ENCODE measurements at places on chromosomes 2 and 18. TPM values are rescaled to one million over a fixed set of nuclear protein-coding genes. Genes with fewer than 3 reads are reported as not detected.
A peak's percentile ranks its signal among the peaks of the same experiment; 100 is the strongest.

DNA sequence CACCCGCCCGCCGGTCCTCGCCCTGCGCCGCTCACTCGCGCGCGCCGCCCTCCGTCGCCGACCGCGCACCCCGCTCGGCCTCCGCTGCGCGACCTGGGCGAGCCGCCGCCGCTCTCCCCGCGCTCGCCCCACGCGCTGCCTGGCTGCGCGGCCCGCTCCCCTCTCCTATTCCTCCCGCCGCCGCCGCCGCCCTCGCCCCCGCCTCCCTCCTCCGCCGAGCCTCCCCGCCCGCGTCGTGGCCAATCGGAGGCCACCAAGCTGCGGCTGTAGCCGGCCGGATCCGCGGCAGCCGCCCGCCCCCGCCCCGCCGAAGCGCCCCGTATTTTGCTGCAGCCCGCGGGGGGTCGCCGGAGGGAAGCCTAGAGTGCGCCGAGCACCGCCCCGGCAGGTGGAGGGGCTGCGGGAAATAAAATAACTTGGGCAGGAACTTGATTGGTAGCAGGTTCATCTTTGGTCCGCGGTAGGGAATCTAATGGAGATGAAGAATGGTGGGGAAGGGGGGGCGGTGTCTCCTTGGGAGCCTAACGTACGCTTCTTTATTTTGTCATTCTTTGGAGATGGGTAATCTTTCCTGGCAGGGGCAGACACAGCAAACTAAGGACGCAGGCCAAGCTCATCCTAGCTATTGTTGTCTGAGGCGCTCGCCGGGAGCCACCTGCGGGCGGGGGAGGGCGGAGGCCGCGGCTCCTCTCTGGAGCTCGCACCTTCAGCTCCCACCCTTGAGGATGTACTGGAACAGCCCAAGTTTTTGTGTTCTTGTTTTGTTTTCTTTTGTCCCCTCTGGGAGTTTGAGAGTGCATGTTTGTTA lies 1.1 kb upstream of the CDH2 start:
- peaks cover 12% of the 10 kb centered on the region for H3K4me1 ChIP-seq
- DNase-seq, result no peak
- H3K27ac ChIP-seq, result no peak overlapping the region

GRCh38 chr2:20525041-20526035 lies 78.5 kb downstream of the RHOB start:
- no peak for DNase-seq
- H3K27me3 ChIP-seq, result no peaks in the 10 kb centered on the region
- H3K4me3 ChIP-seq, result peak overlapping the region; percentile 29
- no peaks in the 10 kb centered on the region for H3K36me3 ChIP-seq

The PGAP1 gene
- total RNA-seq, result 11.6 TPM

DNA sequence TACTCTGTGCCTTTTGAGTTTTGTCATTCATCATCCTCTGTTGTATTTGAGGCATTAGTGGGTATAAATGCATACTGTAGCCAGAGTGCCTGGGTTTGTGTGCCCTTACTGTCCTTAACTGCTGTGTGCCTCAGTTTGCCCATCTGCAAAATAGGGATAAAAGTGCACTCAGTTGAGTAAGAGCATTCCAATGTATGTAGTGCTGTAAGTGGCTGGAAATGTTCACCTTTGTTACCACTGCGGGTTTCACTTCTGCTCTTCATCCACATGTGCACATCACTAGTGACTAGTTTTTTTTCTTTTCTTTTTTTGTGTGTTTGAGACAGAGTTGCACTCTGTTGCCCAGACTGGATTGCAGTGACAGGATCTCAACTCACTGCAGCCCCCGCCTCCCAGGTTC lies 39.9 kb downstream of the PLEKHB2 start:
- H3K27ac ChIP-seq, result no peak overlapping the region
- H3K27me3 ChIP-seq, result no peaks in the 10 kb centered on the region
- H3K4me3 ChIP-seq, result no peak overlapping the region
- H3K36me3 ChIP-seq, result peaks cover 14% of the 10 kb centered on the region
- H3K4me1 ChIP-seq, result peaks cover 8% of the 10 kb centered on the region
- DNase-seq, result no peak

The PDE11A gene
- not detected for total RNA-seq

The IL36B gene
- total RNA-seq, result not detected

GRCh38 chr2:176751314-176752227 lies 461.0 kb upstream of the HNRNPA3 start:
- H3K4me1 ChIP-seq, result no peaks in the 10 kb centered on the region
- H3K36me3 ChIP-seq, result no peaks in the 10 kb centered on the region
- peaks cover 11% of the 10 kb centered on the region for H3K27me3 ChIP-seq
- no peak overlapping the region for H3K27ac ChIP-seq
- no peak for DNase-seq
- H3K4me3 ChIP-seq, result no peak overlapping the region

The UGP2 gene
- total RNA-seq, result 85.9 TPM

DNA sequence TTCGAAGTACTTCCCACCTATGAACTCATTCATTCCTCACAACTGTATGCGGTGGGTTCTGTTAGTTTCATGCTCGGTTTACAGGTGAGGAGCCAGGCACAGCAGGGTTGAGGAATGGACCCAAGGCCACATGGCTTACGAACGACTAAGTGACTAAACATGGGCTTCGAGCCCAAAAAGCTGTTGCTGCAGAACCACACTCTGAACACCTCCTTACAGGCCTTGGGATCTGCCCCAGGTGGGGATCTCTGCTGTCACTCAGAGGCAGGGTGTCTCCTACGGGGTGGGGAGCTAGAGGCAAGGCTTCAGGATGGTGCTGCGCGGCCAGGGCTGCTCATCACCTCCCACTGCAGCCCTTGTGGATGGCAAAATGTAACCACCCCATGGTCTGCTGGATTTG lies 80.9 kb downstream of the TSHZ1 start:
- no peak for DNase-seq
- H3K27ac ChIP-seq, result no peak overlapping the region
- no peaks in the 10 kb centered on the region for H3K27me3 ChIP-seq

The ATOH8 gene
- total RNA-seq, result not detected

GRCh38 chr18:77067291-77068061 lies 65.1 kb downstream of the MBP start:
- H3K27me3 ChIP-seq, result no peaks in the 10 kb centered on the region
- peak overlapping the region; percentile 79 for H3K4me3 ChIP-seq
- peaks cover 7% of the 10 kb centered on the region for H3K36me3 ChIP-seq

DNA sequence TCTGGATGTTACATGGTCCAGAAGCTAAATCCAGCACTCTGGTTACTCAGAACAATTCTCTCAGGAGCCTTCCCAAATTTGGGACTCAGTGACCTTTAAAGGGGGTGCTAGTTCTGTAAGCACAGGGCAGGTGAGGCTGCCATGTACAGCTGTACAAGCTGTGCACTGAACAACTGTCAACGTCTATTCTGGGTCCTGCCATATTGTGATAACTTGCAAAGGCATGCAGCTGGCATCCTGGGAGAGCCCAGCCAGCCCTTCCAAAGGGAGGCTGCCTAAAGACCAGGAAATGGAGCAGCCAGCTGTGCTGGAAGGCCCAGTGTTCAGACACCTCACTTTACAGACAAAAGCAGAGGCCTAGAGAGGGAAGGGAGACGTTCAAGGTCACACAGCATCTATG lies 204.8 kb downstream of the KLHL29 start:
- no peaks in the 10 kb centered on the region for H3K4me1 ChIP-seq
- no peaks in the 10 kb centered on the region for H3K36me3 ChIP-seq

DNA sequence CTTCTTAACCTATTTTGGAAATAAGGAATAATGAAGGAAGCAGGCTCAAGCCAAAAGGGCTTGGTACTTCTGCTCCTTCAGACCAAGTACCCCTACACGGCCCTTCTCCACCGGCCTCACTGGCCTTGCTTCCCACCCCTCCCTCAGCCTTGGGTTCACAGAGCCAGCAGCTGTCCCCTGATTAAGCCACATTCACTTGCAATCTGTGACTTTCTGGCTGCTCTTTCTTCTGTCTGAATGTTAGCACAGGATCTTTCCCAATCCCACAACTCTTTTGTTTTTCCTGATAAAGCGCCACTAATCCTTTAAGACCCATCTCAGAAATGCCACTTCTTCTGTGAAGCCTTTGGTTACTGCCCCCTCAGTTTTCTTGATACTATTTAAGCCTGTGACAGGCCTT lies 52.4 kb downstream of the REEP1 start:
- H3K4me3 ChIP-seq, result no peak overlapping the region
- no peaks in the 10 kb centered on the region for H3K4me1 ChIP-seq
- peaks cover 32% of the 10 kb centered on the region for H3K27me3 ChIP-seq
- no peak for DNase-seq
- H3K36me3 ChIP-seq, result no peaks in the 10 kb centered on the region
- no peak overlapping the region for H3K27ac ChIP-seq

DNA sequence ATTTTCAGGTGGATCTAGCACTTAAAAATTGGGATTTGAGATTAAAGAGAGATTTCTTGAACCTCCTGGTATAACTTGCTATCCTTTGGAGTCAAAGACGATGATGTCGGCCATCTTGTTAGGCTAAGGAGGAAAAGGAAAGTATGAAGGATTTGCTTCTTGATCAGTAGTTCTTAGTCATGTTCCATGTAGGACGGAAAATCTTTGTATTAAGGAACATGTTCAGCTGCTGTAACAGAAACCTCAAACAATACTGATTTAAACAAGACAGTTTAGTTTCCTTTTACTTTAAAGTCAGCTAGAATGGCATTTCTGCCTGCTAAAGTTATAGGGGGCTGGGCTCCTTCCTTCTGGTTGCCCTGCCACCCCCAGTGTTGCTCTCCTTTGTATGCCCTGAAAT lies 56.4 kb upstream of the MGAT5 start:
- peaks cover 54% of the 10 kb centered on the region for H3K4me1 ChIP-seq
- no peak for DNase-seq
- peak overlapping the region; percentile 58 for H3K27ac ChIP-seq
- no peaks in the 10 kb centered on the region for H3K27me3 ChIP-seq
- H3K36me3 ChIP-seq, result no peaks in the 10 kb centered on the region

- no peaks in the 10 kb centered on the region for H3K27me3 ChIP-seq
- no peaks in the 10 kb centered on the region for H3K4me1 ChIP-seq
- no peak overlapping the region for H3K4me3 ChIP-seq
- no peaks in the 10 kb centered on the region for H3K36me3 ChIP-seq
Observed at GRCh38 chr2:154978244-154978643, 279.7 kb downstream of the KCNJ3 start.

DNA sequence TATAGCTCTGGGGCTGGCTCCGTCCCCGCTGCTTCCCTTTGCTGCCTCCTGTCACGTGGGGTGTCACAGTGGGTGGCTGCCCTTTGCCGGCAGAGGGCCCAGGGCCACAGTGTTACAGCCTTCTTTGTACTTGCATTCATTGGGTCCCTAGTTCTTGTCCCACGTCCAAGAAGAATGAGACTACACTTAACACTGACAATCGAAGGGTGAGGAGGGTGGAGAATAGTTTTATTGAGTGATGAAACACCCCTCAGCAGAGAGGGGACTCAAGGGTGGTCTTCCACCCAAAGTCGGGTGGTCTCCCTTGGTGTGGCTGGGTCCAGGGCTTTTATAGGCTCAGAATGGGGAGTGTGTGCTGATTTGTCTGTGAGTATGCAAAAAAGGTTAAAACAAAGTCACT lies 1.9 kb downstream of the ATG4B start:
- no peak for DNase-seq
- H3K27me3 ChIP-seq, result no peaks in the 10 kb centered on the region
- H3K27ac ChIP-seq, result no peak overlapping the region

- H3K36me3 ChIP-seq, result peaks cover 5% of the 10 kb centered on the region
- H3K4me1 ChIP-seq, result peaks cover 17% of the 10 kb centered on the region
- no peak overlapping the region for H3K27ac ChIP-seq
- no peak overlapping the region for H3K4me3 ChIP-seq
- peaks cover 10% of the 10 kb centered on the region for H3K27me3 ChIP-seq
Observed at GRCh38 chr2:366706-367105, 78.8 kb upstream of the ALKAL2 start.

DNA sequence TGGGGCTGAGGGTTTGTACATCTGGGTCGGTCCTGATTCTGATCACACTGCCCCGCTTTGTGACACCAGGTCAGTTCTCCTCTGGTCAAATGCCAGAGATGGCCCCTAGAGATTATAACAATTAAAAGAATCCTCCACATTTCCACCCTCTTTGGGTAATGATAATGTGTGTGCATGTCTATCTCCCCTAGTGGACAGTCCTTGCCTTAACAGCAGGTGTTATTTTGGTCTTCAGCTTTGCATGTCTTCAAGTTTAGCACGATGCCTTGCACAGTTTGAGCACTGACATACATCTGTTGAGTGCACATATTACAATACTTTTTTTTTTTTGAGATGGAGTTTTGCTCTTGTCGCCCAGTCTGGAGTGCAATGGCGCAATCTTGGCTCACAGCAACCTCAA lies 25.7 kb upstream of the COX7A2L start:
- H3K36me3 ChIP-seq, result no peaks in the 10 kb centered on the region
- H3K4me1 ChIP-seq, result no peaks in the 10 kb centered on the region
- DNase-seq, result no peak
- no peak overlapping the region for H3K27ac ChIP-seq

GRCh38 chr2:216406826-216407225 lies 5.5 kb upstream of the SMARCAL1 start:
- no peak overlapping the region for H3K4me3 ChIP-seq
- peaks cover 4% of the 10 kb centered on the region for H3K27me3 ChIP-seq
- DNase-seq, result no peak

The VWA3B gene
- total RNA-seq, result not detected

The METAP1D gene
- total RNA-seq, result 6.6 TPM

- H3K36me3 ChIP-seq, result no peaks in the 10 kb centered on the region
- H3K4me1 ChIP-seq, result no peaks in the 10 kb centered on the region
- H3K4me3 ChIP-seq, result no peak overlapping the region
- H3K27ac ChIP-seq, result no peak overlapping the region
- no peak for DNase-seq
Observed at GRCh38 chr2:139177041-139177440, 396.9 kb upstream of the NXPH2 start.

The TMEM150A gene
- 6.4 TPM for total RNA-seq

GRCh38 chr2:71291398-71291797 lies 40.2 kb upstream of the ZNF638 start:
- H3K36me3 ChIP-seq, result no peaks in the 10 kb centered on the region
- H3K4me1 ChIP-seq, result no peaks in the 10 kb centered on the region
- H3K27ac ChIP-seq, result no peak overlapping the region
- DNase-seq, result no peak

DNA sequence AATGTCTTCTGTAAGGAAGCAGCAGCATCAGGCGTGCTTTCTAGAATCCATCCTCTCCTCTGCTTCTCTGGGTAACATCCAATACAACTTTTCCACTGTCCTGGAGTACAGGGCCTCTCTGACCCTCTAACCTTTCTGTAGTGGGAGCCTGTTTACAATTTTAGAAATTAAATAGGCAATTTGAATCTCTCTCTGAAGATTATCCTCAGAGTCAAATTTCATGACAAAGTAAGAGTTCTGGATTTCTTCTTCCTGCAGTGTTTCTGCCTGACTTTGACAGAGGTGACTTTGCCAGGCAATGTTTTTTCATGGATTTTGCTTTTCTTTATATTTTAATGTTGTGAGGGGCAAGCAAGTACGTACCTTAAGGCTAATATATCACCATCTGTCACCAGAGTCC lies 558.4 kb downstream of the PARD3B start:
- no peak overlapping the region for H3K27ac ChIP-seq
- no peaks in the 10 kb centered on the region for H3K36me3 ChIP-seq
- no peak for DNase-seq

DNA sequence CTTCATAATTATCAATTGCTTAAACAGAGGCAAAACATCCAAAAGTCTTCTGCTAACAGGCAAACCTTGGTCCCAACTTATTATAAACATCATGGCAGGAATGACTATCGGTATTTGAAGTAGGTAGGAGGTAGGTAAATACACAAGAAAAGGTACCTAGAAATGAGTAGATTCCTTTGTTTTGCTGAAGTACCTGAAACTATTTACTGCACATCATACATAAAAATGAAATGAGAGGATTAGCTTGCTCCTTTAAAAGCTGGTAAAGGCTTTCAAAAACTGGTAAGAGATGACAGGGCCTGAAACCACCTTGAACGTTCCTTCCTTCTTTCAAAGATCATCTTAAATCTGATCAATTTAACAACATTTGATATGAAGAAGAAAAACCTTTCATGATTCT lies 55.2 kb upstream of the MAPRE2 start:
- no peaks in the 10 kb centered on the region for H3K4me1 ChIP-seq
- H3K36me3 ChIP-seq, result no peaks in the 10 kb centered on the region
- no peak for DNase-seq
- no peaks in the 10 kb centered on the region for H3K27me3 ChIP-seq
- no peak overlapping the region for H3K27ac ChIP-seq

The LMAN2L gene
- total RNA-seq, result 7.5 TPM

The GKN1 gene
- not detected for total RNA-seq
